ENCODE measurements at places on chromosomes 3 and 15.
A peak's percentile ranks its signal among the peaks of the same experiment; 100 is the strongest.

DNA sequence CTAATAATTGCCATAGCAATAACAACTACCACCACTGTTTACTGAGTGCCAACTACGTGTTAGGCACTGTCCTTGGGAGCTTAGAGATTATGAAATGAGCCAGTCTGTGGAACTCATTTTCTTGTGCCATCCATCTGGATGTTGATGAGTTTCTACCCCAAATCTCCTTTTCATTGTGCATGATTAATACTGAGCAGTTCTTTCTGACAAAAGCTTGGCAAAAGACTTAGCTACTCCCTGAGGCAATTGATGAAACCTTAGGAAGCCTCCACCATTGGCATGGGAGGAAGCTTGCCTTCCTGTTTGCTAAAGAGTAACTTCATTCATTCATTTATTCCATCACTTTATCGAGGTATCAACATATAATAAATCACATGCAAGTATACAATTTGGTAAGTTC, 39.8 kb downstream of the PRICKLE2 start:
- DNase-seq = no peak

- no peak for DNase-seq
These were observed 135.0 kb upstream of the WNT5A start for GRCh38 chr3:55622116-55622515.

DNA sequence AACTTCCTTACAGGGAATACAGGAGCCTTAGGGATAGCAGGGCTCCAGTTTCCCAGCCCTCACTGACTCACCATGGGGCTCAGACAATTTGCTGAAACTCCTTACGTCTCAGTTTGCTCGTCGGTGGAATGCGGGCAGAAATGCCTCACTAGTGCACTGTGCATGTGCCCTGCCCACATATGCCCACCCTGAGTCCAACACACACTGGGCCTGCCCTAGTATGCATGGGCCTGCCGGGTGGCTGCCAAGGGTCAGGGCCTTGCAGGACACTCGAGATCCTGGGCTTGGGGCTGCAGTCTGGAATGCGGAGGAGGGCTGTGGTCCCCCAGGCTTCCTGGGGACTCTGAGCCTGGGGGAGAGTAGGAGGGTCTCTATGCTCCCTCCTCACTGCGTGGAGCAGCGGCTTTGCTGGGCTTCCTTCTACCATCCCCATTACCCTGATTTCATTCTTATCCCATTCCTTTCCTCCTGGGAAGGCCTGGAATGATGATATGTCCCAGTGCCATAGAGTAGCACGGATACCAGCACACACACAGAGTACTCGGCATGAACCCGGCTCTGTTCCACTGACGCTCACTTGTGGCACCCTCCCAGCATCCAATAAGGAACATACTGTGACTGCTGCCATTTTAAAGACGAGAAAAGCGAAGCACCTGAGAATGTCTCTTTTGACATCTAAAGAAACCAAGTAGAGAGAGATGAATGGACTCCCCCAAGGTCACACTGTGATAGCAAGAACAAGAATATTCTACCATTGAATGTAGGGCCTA, 124.2 kb downstream of the ASB7 start:
- no peak for DNase-seq

DNA sequence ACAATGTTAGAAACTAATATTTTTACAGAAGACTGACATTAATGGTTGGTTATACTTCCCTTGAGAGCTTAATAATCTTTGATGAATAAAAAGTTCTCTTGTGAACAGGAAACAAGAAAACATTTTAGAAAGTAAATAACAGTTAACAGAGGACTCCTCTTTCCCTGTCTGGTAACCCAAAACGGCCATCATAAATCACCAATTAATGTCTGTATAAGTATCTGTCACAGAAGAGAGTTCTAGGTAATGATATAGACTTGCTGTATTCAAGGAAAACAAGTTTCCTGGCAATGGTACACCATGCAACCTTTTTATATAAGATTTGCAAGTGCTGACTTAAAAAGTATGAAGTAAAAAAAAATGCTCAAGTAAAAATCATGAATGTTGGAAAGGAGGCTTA, 426.7 kb downstream of the SOX2 start:
- no peak for DNase-seq

- no peak for DNase-seq
These were observed 34.6 kb upstream of the AEN start for GRCh38 chr15:88586401-88587162.

GRCh38 chr3:181432992-181433391, 278.7 kb upstream of the SOX2 start:
- DNase-seq = no peak

DNA sequence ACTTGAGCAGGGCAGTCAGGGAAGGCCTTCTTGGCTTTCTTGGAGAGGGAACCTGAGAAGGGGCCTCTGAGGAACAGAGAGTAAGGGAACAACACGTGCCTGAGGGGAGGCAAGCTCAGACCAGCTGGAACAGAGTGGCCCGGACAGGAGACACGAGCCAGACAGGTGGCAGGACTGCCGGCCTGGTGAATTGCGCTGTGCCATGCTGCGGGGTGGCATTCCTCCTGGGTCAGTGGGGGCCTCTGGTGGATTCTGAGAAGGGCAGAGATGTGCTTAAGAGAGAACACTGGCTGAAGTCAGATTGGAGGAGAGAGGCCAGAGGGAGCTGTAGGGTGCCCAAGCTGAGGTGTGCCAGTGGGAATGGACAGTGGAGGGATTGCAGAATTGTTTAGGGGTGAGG, 4.9 kb downstream of the CHAC1 start:
- no peak for DNase-seq

DNA sequence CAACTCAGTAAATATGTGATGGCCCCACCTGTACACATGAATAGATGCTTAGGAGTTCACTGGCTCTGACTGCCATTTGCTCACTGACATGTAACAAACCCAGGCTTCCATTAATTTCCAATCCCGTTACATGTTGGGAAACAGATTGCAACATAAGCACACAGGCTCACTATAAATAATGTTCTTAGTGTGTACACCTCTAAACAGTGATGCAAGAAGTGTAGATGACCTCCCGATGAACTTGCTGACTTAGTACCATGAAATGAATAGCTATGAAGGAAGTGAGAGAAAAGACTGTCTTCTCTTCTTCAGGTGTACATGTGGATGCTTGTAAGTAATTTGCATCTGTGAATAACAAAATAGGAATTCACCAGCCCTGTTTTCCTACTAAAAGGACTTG, 21.4 kb upstream of the FSIP1 start:
- DNase-seq = no peak

DNA sequence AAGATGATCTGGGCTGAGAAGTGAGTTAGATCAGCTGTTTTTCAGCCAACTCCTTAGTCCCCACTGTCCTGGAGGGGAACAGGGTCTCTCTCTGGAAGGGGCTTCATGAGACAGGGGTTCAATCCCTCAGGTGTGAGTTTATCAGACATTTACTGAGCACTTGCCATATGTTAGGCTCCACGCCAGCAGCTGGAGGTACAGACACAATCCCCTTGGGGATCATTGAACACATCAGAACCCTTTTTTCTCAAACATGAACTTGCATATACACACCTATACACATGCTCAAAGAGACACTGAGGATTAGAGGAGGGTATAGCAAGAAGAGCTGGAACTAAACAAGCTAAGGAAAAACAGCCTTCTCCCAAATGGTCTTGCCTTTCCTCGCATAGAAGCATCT, 5.5 kb upstream of the BMF start:
- no peak for DNase-seq

DNA sequence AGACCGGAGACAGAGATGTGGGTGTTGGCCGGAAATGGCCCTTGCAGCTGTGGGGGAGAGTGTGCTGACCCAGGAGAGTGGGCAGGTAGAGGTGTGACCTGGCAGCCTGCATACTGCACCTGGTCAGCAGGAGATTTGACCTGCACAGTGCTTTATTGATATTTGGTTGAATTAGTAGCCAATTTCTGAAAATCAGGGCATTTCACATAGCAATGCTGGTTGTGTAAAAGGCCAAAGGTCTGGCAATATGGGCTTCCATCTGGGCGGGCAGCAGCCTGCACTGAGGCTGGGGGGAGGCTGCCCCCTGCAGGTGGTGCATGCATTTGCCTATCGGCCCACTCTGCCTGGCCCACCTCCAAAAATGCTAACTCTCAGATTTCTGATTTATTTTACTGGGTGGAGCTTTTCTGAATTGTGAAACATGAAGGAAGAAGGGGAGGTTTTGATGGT, 9.4 kb upstream of the MGLL start:
- peak; percentile 3 for DNase-seq

DNA sequence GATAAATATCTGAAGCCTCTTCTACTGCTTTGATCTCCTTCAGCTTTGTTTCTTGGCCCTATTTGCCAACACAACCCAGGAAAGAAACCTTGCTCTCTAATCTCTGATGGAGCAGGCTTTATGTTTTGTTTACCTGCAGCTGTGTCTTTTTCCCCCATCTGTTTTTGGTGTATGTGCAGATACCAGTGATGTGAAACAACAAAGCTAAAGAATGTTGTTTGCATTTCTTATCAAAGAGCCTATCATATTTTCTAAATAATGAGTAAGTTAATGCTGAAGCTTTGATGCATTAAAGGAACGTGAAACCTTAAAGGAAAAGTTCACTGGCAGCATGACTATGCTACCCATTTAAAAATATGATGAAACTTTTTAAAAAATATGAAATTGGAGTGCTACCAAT, 238.4 kb downstream of the NEK10 start:
- DNase-seq = no peak

DNA sequence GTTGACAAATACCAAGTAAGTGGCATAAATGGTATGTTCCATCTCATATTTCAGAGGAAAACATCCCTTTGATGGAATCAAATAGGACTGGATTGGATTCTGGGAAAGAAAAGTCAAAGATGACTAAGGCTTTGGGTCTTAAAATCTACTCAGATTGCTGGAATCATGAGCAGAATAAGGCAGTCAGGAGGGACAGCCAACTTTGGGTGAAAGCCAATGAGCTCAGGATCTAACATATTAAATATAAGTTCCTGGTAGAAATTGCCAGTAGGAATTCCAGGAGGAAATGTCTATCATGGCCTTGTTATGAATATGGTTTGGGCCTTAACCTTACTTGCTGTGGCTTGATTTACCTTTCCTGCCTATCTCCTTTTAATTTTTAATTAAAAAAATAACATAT, 55.3 kb downstream of the ISL2 start:
- DNase-seq = no peak

GRCh38 chr15:74937272-74937589, 642 bp downstream of the COX5A start:
- no peak for DNase-seq

- no peak for DNase-seq
These were observed 12.0 kb downstream of the TMEM266 start for GRCh38 chr15:76071806-76072205.

DNA sequence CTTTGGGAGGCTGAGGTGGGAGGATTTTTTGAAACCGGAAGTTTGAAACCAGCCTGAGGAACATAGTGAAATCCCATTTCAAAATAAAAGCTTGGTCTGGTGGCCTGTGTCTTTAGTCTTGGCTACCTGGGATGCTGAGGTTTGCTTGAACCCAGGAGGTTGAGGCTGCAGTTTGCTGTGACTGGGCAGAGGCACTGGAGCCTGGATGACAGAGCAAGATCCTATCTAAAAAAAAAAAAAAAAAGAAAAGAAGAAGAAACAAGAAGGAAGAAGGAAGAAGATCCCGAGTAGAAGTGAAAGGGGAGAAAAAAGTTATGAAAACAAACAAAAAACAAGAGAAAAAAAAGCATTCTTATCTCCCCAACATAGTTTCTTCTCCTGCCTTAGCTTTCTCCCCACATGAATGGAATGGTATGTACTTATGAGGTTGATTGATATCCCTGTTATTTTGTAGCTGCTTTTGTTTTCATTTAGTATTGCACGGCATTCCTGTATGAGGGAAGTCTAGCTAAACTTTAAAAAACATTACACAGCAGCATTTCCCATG, 42.4 kb downstream of the TMEM40 start:
- DNase-seq = no peak

DNA sequence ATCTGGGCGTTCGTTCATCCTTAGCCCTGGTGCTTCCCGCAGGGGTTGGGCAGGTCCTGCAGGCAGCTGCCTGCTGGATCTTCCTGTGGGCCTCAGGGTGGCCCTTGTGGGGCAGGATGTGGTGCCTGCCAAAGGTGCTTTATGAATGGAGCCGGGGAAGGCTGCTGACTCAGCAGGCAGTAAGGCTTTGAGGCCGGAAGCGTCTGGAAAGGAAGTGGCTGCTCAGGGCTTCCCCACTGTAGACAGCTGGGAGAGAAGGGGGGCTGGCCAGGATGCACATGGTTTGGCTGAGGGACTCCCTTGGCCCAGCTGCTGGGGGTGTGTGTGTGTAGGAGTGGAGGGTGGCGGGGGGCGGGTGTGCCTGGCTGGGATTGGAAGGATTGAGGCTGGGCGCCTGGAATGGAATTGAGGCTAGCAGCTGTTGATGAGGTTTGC, 12.9 kb downstream of the CD276 start:
- peak; percentile 65 for DNase-seq

DNA sequence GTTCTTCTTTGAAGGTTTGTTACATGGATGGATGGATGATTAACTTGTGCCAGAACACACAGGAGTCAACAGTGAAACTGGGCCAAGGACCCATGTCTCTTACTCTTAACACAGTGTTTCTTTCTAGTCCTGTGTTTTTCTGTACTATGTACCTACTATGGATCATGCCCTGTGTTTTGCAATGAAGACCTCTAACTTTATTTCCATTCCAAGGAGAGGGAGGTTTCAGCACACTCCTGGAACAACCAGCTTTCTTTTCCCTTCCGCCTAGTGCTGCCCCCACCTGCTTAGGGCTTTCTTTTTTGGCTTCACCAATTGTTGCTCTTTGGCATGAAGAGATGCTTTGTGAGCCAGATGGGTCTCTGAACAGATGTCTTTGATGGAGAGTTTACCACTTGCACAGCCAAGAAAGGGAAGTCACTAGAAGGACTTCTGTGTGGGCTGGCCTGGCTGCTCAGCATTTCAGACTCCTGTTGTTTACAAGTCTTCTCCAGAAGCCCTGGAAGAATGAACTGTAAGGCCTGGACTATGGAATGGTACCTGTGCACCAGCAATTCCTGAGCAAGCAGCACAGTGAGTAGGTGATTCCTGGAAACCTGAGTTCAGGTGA, 44.5 kb downstream of the SNAPC5 start:
- no peak for DNase-seq

GRCh38 chr3:70994644-70995043, 588.9 kb downstream of the FOXP1 start:
- no peak for DNase-seq

DNA sequence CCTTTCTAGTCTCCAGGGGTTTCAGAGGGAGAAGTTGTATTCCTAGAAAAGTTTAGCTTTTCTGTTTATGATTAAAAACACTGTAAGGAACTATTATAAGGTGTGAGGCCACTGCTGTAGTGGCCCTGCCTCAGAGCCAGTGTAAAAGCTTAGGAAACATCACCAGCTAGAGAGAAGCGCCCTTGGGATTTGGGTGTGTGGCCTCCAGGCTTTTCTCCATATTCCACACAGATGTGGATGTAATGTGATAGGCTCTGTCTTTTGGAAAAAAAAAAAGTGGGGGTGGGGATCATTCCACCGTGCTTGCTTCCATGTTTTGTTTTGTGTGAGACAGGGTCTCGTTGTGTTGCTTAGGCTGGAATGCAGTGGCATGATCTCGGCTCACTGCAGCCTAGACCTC, 13.9 kb downstream of the SEC61A1 start:
- DNase-seq = no peak

- DNase-seq = no peak
These were observed 344.6 kb upstream of the UBE2E2 start for GRCh38 chr3:22858486-22858885.
